Stimulated activated CD4-positive, alpha-beta T cell treated with anti-CD3 and anti-CD28 coated beads, Interleukin-4, amount 100 ng/mL, for 24 hours (primary cell): ENCODE measurements at places on chromosomes 12 and 14.

DNA sequence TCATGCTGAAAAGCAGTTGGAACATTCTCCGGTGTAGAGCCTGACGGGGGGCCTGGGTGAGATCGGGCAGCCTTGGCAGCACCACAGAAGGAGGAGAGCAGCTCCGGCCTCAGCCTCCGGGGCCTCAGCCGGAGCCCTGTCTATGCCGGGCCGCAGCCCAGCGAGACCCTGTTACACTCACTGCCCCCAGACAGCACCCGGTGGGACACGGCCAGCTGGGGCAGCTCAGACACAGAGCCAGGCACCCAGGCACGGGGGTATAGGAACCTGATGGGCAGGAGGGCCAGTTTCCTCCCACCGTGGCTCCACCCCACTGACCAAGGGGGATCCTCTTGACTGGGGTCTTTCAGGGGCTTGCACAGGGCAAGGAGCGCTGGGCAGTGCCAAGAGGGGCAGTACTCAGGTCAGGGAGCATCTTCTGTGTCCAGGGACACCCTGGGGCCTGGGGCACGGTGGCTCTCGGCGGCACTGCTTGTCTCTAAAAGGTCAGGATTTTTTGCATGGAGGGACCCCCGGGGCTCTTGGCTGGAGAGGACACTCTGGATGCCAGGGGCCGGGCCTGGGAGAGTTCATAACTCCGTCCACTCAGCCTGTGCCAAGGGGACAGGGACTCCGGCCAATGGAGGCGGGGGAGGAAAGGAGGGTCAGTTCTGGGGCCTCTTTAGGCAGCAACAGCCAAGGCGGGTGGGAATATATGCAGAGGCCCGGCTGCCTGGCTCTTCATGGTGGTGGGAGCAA, 9.4 kb downstream of the INF2 start:
- no peak for DNase-seq

GRCh38 chr12:117980616-117981015, 11.8 kb upstream of the KSR2 start:
- no peak for DNase-seq

DNA sequence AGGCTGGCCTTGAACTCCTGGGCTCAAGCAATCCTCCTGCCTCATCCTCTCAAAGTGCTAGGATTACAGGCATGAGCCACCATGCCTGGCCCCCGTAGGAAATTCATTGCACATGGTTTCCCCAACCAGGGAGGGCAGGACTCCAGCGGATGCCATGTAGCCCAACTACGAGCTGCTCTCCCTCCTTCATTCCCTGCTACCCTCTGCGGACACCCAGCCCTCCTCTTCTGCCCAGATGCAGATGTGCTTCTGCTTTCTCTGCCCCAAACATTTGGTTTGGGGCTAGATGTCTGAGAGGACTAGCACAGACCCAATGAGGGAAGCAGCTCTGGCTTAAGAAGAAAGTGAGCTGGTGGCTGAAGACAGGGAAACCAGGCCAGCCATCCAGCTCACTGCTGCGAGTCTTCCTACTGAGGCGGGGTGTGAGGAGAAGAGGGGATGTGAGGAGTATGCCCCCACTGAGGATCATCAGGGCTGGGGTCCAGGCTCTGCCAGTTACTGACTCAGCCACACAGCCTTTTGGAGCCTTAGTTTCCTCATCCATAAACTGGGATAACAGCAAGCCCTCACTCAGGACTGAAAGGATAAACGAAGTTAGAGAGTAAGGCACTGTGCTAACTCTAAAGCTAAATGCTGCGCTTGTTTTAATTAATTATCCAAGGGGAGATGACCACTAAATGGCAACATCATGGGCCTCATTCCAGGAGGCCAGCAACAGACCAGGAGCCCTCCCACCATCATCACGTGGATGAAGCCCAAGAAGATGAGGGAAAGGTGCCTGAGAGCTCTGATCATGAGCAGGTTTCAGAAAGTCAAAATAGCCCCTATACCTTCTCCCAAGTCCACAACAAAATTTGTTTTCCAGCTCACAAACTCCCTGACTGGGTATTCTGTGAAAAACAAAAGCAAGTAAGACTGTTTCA, 10.9 kb downstream of the CTDSP2 start:
- no peak for DNase-seq

- no peak for DNase-seq
Measured at GRCh38 chr12:75528692-75529091, 17.3 kb upstream of the KRR1 start.

DNA sequence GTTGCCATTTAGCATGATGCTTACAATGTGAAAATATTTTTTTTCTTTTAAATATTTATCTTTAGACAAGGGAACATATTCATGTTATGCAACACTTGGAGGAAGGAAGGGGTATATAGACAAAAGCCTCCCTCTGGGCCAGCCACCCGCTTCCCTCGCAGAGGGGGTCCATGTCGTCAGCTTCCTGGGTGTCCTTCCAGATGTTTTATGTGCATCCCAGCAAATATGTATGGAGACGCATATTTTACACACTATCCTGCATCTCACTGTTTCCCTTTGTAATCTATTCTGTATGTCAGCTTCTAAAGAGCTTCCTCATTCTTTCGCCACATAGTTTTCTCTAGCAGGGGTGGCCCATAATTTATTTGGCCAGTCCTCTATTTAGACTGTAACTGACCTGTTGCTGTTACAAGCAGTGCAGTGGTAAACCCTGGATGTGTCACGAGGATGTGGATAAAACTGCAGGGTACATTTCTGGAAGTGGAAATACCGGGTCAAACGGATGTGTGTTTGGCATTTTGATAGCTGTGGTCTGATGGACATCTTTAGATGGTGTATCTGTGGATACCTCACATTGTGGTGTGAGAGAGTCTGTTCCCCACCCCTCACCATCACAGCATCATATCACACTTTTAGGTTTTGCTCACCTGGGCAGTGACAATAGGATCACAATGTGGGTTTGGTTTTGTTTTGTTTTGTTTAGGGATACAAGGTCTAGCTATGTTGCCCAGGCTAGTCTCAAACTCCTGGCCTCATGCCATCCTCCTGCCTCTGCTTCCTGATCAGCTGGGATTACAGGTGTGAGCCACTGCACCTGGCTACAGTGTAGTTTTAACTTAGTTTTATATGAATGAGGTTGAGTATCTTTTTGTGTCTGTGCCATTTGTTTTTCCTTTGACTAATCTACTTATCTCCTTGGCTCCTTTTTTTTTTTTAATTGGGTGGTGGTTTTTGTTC, 31.6 kb downstream of the FAM222A start:
- no peak for DNase-seq
